ENCODE measurements at places on chromosomes 4 and X.
A peak's percentile ranks its signal among the peaks of the same experiment; 100 is the strongest.

- H3K4me3 ChIP-seq, result no peak overlapping the region
- no peaks in the 10 kb centered on the region for H3K36me3 ChIP-seq
- no peak for DNase-seq
- peaks cover 5% of the 10 kb centered on the region for H3K4me1 ChIP-seq
- H3K27me3 ChIP-seq, result no peaks in the 10 kb centered on the region
Measured at GRCh38 chr4:183830438-183830985, 74.6 kb upstream of the STOX2 start.

DNA sequence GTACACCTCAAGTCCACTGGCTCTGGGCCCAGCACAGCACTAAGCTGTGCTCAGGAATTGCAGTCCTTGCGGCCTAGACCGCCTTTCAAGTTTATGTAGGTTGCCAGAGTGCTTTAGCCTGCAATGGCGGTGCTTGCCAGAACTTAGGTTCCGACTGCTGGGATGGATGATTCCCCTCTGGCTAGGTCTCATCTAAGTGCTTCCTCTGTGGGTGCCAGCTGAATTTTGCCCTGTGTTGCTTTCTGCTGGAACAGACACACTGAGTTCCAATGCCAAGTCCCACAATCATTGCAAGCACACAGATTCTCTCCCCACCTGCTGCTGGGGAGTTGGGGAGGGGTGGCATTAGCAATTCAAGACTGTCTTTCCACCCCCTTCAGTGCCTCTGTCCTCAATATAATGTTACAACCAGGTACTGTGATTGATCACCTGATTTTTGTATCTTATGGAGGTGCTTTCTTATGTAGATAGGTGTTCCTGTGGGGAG lies 129.5 kb downstream of the GRID2 start:
- H3K4me3 ChIP-seq, result no peak overlapping the region
- no peaks in the 10 kb centered on the region for H3K27me3 ChIP-seq
- no peak for DNase-seq

- H3K4me1 ChIP-seq, result peaks cover 6% of the 10 kb centered on the region
- DNase-seq, result no peak
- no peak overlapping the region for H3K27ac ChIP-seq
- H3K27me3 ChIP-seq, result peaks cover 22% of the 10 kb centered on the region
- H3K4me3 ChIP-seq, result peak overlapping the region; percentile 77
Measured at GRCh38 chr4:80336582-80336981, 1.1 kb downstream of the CFAP299 start.

GRCh38 chr4:60389633-60390032 lies 810.5 kb upstream of the ADGRL3 start:
- no peaks in the 10 kb centered on the region for H3K36me3 ChIP-seq
- DNase-seq, result no peak
- H3K4me1 ChIP-seq, result no peaks in the 10 kb centered on the region
- H3K27ac ChIP-seq, result no peak overlapping the region
